HCEC 1CT (cell line): ENCODE measurements at places on chromosomes 11 and 22.

DNA sequence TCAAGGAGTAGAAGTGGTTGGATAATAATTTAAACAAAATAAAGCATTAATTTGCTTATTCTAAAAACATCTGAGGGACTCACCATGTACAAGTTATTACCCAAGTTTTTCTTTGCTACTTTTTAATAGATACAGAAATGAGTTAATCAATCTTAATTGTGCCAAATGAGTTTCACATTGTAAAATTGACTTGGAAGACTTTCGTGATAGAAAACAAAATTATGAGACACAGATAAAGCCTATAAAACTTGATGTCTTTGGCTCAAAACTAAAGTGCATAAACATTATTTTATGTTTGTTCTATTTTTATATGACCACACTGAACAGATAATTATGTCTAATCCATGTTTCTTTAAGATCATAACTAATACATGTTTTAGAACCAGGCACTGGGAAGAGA, 10.1 kb upstream of the CWF19L2 start:
- DNase-seq: no peak

- peak; percentile 45 for DNase-seq
Measured at GRCh38 chr11:2151500-2152257, 9.3 kb downstream of the INS start.

- no peak for DNase-seq
Measured at GRCh38 chr22:23632178-23632577, at the start of gene DRICH1. TSS of gene DRICH1 (minus strand) at chr22:23632321. CDS start at chr22:23632023, 298 bp downstream.

DNA sequence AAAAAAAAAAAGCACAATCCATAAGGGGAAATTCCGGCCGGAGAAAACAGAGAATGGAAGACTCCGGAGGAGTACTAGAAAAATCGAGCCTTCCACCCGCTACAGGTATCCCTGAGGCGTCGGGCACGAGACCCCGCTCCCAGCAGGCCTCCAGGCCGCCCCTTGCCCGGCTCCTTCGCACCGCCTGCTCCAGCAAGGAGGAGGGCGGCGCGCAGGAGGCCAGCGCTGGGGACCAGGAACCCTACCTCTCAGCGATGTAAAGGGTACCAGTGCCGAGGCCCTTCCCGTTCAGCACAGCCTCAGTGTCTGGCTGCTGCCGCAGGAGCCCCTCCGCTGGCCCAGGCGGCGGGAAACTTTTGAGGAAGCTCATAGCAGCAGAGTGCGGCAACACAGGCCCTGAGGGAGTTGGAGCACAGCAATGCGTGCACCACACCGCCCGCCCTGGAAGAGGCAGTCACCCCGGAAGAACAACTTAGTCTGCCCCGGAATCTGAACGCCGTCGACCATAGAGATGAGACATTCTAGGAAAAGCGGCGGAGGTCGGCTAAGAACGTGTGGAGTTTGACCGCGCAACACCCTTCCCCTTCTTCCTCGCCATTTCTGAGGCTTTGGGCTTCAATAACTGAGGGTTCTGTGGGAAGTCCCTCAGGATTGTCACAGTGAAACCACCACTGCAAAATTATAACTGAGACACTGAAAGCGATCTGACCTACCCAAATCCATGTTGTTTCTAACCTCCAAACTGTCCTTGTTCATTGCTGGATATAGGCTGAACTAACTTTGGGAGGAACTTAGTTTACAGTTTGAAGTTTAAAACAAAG, at the start of gene CLNS1A:
Gene CLNS1A, minus strand, starts transcription at position 450 of the 821 bp plus-strand sequence. Its CDS starts 80 bp downstream, at position 370.
- peak; percentile 93 for DNase-seq
